M059J (cell line): ENCODE measurements at places on chromosomes 11 and 22. TPM values are rescaled to one million over a fixed set of nuclear protein-coding genes. Genes with fewer than 3 reads are reported as not detected.

GRCh38 chr11:98423933-98424332 is 596.8 kb upstream of the CNTN5 start:
- DNase-seq = peak; percentile 3

- no peak for DNase-seq
Observed at GRCh38 chr11:104009744-104010143, 26.7 kb upstream of the DDI1 start.

DNA sequence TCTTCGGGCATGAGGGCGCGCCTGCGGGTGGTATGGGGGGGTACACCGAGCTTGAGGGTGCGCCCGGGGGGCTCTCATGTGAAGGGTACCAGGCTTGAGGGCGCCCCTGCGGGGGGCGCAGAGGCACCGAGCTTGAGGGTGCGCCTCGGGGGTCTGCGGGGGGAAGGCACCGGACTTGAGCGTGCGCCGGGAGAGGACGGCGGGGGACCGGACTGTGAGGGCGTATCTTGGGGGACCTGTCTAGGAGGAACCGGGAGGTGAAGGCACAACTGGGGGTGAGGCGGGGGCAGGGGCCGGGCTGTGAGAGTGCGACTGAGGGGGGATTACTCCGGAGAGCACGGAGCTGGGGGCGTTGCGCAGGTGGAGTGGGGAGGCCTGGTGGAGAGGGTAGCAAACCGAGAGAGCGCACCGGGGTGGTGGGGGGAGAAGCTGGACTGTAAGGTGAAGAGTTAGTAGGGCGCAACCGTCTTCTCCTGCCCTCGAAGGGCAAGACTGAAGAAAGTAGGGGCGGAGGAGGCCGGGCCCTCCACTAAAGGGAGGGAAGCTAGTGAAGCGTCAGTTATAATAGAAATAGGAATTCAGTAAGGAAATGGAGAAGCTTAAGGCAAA is 1.1 kb upstream of the DDX6 start:
- no peak for DNase-seq

- DNase-seq = no peak
Observed at GRCh38 chr11:46333394-46333947, 13.8 kb upstream of the DGKZ start.

- peak; percentile 85 for DNase-seq
Observed at GRCh38 chr11:6693342-6694228, 10.4 kb upstream of the MRPL17 start.

DNA sequence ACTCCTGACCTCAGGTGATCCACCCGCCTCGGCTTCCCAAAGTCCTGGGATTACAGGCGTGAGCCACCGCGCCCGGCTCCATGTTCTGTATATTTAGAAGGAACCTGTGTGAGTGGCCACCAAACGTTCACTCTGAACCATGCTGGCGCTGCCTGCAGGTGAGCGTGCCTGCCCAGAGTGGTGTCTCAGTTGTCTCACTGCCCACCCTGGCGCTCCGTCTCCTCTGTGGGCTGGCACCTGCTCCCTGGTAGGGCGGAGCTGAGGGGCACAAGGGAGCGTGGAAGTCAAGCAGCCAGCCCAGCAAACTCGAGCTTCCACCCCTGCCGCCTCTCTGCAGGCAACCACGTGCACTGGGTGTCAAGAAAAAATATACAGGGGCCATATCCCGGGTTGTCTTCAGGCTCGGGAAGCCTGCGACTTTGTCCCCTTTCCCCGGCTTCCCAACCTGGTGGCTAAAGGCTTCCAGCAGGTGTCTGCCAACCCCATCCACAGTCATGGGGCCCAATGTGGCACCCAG is 16.7 kb downstream of the TXN2 start:
- no peak for DNase-seq

- no peak for DNase-seq
Observed at GRCh38 chr11:77081381-77081851, 14.6 kb downstream of the CAPN5 start.

DNA sequence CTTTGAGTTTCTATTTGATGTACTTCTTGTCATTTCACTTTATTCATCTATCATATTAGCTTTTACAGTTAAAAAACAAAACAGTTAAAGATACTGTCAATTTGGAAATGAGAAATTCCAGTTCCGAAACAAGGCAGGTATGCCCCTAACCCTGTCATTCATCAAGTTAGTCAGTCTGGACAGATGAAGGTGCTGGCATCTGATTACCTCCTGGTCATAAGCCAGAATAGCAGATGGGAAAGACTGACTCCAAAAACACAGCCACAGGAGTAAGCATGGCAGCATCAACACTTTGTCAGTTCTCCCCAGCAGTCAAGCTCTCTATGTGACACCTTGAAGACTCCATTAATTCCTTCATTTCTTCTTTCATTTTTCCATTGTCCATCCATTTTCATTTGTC is 4.3 kb downstream of the LRRC51 start:
- DNase-seq = no peak

- peak; percentile 5 for DNase-seq
Observed at GRCh38 chr11:87125257-87125656, 87.5 kb downstream of the TMEM135 start.

- DNase-seq = peak; percentile 37
Observed at GRCh38 chr11:31809541-31809856, 1.6 kb downstream of the PAX6 start.

DNA sequence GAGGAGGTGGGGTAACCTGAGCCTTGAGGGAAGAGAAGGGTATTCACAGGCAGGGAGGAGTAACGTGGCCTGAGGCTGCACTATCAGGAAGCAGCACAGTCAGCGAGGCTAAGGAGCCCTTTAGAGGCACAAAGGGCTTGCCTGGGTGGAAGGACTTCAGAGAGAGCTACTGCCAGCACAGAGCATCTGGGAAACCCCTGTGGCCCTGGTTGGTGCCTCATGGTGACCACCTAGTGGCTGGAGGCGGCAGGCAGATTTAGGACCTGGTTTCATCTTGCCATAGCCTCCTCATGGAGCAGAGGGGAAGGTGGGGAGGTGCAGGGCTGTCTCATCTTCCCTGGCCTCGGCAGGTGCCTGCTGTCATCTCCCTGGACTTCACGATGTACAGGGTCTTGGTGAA is 64.5 kb downstream of the MPPED1 start:
- DNase-seq = no peak

GRCh38 chr22:19822301-19823117 is 32.2 kb downstream of the GNB1L start:
- no peak for DNase-seq

The TENM4 gene
- 5.5 and 22.6 TPM in 2 replicates for total RNA-seq

The PUS3 gene
- total RNA-seq = 18.6 and 30.0 TPM in 2 replicates
